Activated T-helper 17 cell treated with anti-CD3 and anti-CD28 coated beads, Interleukin-2, amount 50 U/mL, for 72 hours (primary cell): ENCODE measurements at places on chromosomes 3 and 15.

GRCh38 chr15:74311734-74312444 is 55.6 kb downstream of the CYP11A1 start:
- no peak for ATAC-seq

GRCh38 chr3:186810336-186810996 is 4.2 kb upstream of the RFC4 start:
- no peak for ATAC-seq

- ATAC-seq = no peak
Measured at GRCh38 chr15:99630607-99631131, 64.9 kb downstream of the MEF2A start.

DNA sequence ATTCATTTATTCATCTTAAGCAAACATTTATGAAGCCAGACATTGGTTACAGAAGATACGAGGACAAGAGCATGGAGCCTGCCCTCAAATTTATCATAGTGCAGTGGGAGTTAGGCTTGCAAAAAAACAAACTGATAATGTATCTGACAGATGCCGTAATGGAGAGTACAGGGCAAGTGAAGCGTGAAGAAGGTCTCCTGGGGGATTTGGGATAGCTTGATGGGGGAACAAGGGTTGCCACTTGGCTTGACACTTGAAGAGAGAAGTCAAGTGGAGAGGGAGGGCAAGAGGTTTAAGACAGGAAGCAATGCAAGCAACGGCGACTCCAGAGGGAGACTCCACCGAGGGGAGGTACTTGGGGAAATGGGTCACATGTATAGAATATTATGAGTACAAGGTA is 129.3 kb downstream of the SSR3 start:
- no peak for ATAC-seq

DNA sequence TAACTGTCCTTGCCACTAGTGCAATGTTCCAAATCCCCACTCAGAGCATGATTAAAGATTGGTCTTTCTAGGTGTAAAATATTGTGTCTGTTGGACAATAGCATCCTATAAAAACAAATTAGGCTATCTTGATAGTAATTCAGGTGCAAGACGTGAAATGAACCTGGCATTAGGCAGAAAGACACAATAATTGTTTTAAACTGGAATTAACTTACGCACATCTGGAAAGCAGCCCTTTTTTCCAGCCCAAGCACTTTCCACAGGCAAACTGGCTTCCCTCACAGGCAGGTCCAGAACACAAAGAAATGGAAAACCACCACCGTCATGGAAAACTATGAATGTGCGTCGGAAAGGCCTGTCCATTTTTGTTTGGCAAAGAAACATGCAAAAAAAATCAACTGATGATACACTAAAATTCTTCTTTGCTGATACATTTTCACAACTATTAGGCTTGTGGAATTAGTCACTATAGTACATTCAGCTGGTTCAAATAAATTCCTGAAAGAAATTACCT is 474.7 kb upstream of the IL12A start:
- ATAC-seq = no peak

- ATAC-seq = peak; percentile 76
Measured at GRCh38 chr3:101819649-101820206, 29.6 kb upstream of the NFKBIZ start.

- ATAC-seq = no peak
Measured at GRCh38 chr15:78642331-78642730, 1.3 kb upstream of the CHRNB4 start.

- ATAC-seq = no peak
Measured at GRCh38 chr3:35144011-35144410, 495.3 kb upstream of the ARPP21 start.

GRCh38 chr3:174907027-174907426 is 47.9 kb downstream of the NAALADL2 start:
- no peak for ATAC-seq

GRCh38 chr15:75065467-75065850 is 42.1 kb downstream of the PPCDC start:
- ATAC-seq = no peak

DNA sequence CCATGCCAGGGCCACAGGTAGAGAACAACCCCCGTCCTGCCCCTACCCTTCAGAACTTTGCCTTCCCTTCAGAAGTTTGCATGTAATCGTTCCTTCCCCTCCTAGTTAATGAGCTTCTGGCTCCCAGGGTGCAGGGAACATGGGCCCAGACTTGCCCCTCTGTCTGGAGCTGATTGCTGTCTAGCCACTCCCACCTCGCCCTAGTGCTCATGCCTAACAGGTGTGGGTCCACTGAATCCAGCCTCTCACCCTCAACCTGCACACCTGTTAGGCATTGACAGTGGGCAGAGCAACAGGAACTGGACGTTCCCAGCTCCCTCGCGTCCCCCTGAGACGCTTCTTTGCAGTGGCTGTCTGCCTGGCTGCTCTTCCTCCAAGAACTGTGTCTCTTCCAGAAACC is 40.3 kb downstream of the WNT5A start:
- ATAC-seq = no peak

GRCh38 chr3:23856286-23856685 is 50.5 kb downstream of the UBE2E1 start:
- ATAC-seq = no peak

GRCh38 chr15:73344056-73344455 is 24.7 kb downstream of the HCN4 start:
- ATAC-seq = no peak

GRCh38 chr15:79093352-79093935 is 2.9 kb upstream of the RASGRF1 start:
- no peak for ATAC-seq

GRCh38 chr15:81407718-81408117 is 33.7 kb upstream of the TMC3 start:
- no peak for ATAC-seq

DNA sequence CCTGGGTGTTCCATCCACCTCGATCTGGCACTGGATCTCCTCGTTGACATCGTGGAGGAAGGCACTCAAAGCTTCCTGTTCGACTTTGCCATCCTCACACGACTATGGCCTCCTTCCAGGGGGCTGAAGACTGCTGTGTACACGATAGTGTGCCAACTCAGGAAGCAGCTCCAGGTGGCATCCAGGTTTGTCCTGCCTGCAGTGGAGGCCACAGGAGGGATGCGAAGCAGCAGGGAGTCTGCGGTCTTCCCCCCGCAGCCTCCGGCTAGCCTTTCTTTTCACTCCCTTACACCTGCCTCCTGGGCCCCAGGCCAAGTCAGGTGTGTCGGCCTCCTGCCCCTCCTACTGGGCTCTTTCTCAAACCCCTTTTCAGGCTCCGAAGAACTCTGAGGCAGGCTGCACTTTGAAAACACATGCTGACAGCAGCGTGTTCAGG is 32.2 kb downstream of the SYNM start:
- ATAC-seq = no peak

GRCh38 chr3:10289787-10290355 is 2.9 kb downstream of the GHRL start:
- ATAC-seq = no peak

DNA sequence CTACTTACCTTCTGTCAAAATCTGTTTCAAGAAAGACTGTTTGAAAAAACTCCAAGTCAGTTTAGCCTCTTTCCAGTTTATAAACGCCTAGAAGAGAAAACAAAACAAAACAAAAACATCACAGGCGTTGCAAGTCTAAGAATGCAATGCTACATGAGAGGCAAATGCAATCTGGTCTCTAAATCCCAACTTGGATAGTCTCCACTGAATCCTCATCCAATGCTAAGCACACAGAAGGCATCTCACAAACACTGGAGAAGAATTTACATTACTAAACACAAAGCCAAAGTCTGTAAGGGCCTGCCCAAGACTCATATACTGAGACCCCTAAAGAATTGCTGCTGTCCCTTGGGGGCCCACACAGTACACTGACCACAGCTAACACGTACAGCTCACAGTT is 18.4 kb downstream of the RFT1 start:
- ATAC-seq = no peak

- no peak for ATAC-seq
Measured at GRCh38 chr3:102329066-102329465, 105.7 kb upstream of the ZPLD1 start.

DNA sequence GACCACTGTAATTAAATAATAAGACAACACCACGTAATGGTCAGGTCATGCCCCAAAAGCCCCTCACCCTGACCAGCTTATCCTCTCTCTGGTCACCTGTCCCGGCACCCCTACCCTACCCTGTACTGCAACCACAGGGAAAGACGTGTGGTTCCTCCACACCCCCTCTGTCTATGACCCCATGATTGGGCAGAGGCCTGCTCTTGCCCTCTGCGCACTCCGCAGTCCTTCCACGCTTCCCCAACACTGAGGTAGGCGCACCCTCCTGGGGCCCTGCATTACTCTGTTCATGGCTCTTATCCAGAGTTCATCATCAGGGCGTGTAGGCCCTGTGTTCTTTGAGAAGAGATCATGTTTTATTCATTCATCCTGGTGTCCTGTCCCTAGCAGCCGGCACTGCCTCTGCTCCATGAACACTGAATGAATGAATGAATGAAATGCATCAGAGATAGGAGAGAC is 33.8 kb downstream of the MGLL start:
- ATAC-seq = no peak

- ATAC-seq = no peak
Measured at GRCh38 chr3:14405360-14406238, 3.2 kb downstream of the SLC6A6 start.

- ATAC-seq = no peak
Measured at GRCh38 chr3:73009750-73010149, 13.1 kb downstream of the PPP4R2 start.

DNA sequence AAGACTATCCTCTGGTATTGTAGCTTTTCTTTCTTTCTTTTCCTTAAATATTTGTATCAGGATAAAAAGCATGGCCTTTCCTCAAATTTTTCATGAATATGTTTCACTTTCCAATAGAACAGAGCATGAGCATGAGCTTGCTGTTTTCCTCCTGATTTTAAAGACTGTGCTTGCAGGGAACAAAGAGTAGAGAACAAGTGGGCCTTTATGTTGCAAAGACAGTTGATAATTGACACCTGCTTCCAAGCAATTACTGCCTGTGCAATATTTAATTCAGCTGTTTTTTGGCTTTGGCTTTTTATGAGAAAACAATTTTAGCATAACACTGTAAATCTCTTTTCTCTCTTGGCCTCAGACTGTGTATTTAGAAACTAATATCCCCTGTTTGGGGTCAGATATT is 263.6 kb upstream of the AZI2 start:
- ATAC-seq = no peak

DNA sequence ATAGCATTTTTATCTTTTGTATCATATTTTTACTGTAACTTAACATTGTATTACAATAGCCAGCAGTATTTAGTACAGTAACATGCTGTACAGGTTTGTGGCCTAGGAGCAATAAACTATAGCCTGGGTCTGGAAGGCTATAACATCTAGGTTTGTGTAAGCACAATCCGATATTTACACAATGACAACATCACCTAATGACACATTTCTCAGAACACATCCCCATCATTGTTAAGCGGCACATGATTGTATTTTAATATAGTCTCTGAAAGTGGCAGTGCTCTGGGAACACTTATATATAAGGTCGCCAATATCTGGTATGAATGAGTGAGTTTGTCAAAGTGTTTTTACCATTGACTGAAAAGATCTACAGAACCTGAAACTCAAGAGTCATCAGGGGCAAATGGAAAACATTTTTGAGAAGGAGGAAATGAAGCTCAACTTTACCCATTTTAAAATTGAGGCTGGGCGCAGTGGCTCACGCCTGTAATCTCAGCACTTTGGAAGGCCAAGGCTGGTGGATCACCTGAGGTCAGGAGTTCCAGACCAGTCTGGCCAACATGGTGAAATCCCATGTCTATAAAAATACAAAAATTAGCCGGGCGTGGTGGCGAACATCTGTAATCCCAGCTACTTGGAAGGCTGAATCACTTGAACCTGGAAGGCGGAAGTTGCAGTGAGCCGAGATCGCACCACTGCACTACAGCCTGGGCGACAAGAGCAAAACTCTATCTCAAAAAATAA is 38.8 kb upstream of the TNFSF10 start:
- peak; percentile 72 for ATAC-seq

DNA sequence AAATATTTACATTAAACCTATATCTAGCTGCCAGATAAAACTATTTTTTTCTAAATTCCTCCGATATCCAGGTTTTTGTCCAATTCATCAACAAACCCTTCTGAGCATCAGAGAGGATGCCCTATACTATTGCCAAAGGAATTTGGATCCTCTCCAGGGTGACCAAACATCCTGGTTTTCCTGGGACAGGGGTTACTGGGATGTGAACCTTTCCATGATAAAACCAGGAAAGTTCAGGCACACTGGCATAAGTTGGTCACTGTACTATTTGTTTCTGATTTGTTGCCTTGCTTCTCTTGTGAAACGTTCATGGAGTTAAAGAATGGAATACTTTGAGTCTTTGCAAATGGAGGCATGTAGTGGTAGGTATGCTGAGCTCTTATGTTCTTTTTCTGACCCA is 63.5 kb downstream of the TLNRD1 start:
- no peak for ATAC-seq

DNA sequence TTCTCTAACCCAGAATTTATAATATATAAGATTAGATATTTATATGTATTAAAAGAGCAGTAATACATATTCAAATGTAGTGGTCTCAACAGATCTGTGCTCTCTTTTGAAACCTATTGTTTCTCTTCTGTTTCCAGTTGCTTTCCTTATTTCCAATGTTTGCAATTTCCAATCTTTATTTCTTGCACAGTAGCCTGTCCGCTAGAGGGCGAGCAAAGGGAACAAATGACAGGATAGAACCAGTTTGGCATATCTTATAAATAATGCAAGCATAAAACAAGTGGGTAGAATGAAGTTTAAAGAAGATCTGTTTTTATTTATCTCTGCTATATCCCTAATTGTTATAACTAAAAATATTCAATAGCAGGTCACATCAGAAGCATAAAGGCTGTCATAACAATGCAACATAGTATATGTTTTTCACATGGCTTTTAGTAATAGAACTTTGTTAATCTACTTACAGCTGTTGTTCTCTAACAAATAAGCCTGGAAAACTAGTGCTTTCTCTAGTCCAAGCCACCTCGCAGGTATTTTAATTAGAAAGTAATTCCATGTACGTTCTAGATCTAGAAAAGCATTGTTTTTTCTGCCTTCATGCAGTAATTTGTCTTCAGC is 15.1 kb upstream of the TCAIM start:
- ATAC-seq = no peak

DNA sequence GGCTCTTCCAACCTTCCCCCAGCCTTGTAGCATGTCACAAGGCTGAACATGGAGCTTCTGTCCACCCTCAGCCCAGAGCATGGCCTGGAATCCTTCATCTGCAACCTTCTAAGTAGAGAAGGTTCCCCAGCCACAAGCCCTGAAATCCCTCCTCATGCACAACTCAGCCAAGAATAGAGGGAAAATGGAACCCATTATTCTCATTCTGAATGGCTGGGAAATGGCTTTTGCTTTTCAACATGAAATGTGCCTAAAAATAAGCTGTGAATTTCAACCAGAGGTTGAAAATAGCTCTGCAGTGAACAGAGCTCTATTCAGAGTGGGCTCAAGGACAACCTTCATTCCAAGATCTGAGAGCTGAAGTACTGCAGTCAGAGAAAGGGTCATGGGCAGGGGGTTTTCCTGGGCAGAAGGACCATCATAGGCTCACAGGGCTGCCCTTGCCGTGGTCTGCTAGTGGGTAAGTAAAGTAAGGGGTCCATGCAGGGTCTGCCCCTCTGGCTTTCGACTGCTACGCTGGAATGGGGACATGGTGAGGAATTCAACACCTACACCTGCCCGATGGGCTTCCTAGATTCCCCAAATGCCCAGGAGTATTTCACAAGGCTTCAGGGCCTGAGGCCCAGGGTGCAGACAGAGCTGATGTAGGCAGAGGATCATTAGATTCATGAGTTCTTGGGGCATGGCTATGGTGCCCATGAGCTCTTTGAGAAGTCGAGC is 35.9 kb downstream of the POC1A start:
- no peak for ATAC-seq
